ENCODE measurements at places on chromosomes 13 and 19.

GRCh38 chr19:11460207-11460606, 20.6 kb downstream of the ELAVL3 start:
- no peak for DNase-seq

DNA sequence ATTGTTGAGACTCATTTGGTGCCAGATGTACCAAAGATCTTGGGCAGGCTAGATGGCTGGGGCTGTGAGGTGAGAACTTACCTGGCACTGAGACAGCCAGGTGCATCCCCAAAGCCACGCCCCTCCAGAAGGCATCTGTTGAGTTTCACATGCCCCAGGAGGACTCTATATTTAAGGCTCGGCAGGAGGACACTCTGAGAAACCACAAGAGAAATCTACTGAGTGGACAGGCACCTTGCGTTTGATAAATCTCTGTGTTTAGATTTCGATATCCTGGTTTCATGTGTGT, 197.9 kb upstream of the ZNF536 start:
- no peak for DNase-seq

GRCh38 chr19:37172368-37173366, at the start of gene ZNF585A:
ZNF585A (minus strand) TSS chr19:37172695; CDS start chr19:37169910, 2,785 bp downstream.
- DNase-seq: peak; percentile 97

GRCh38 chr19:1538978-1539377, 15.1 kb downstream of the PLK5 start:
- DNase-seq: no peak

GRCh38 chr13:113552786-113553434, 31.6 kb upstream of the TFDP1 start:
- no peak for DNase-seq
